ENCODE measurements at places on chromosomes 7 and 10. TPM values are rescaled to one million over a fixed set of nuclear protein-coding genes. Genes with fewer than 3 reads are reported as not detected.

The TMEM176B gene
- not detected for total RNA-seq

The CLRN3 gene
- total RNA-seq, result not detected

The SVOPL gene
- not detected for total RNA-seq

The PIP gene
- total RNA-seq, result not detected

The IL2RA gene
- total RNA-seq, result not detected

The LIPM gene
- 0.13 TPM for total RNA-seq

The AOAH gene
- not detected for total RNA-seq

The WNT8B gene
- total RNA-seq, result not detected

The ANTXRL gene
- total RNA-seq, result not detected

The STEAP1B gene
- total RNA-seq, result 23.4 TPM

The CNOT4 gene
- 17.5 TPM for total RNA-seq

All from smooth muscle cell of the pulmonary artery (primary cell).